ENCODE measurements at places on chromosomes 1 and 21.
A peak's percentile ranks its signal among the peaks of the same experiment; 100 is the strongest.

GRCh38 chr1:15691434-15692032, 7.4 kb downstream of the PLEKHM2 start:
- no peak for DNase-seq

DNA sequence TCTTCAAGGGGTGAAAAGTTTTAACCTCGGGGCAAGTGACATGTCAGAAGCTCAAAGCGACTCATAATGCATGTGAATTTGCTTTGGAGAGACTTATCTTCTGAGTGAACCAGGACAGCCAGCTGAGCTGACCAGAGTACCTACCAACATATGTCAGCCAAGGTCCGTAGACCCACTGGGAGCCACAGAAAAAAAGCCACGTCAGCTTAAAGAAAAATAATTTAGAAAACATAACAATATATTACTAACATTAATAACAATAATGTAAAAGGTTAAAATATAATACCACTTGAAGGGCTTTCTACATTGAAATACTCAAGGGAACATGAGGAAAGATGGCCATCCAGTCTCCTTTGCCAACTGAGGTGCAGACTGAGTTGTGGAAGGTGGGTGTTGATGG, 6.9 kb downstream of the PEX19 start:
- DNase-seq = no peak

- DNase-seq = no peak
These were observed 10.7 kb downstream of the LEPR start for GRCh38 chr1:65431111-65431705.

- no peak for DNase-seq
These were observed 616.3 kb downstream of the PLA2G4A start for GRCh38 chr1:187445066-187445465.

GRCh38 chr1:204723131-204723787, 37.7 kb upstream of the LRRN2 start:
- DNase-seq = peak; percentile 76

DNA sequence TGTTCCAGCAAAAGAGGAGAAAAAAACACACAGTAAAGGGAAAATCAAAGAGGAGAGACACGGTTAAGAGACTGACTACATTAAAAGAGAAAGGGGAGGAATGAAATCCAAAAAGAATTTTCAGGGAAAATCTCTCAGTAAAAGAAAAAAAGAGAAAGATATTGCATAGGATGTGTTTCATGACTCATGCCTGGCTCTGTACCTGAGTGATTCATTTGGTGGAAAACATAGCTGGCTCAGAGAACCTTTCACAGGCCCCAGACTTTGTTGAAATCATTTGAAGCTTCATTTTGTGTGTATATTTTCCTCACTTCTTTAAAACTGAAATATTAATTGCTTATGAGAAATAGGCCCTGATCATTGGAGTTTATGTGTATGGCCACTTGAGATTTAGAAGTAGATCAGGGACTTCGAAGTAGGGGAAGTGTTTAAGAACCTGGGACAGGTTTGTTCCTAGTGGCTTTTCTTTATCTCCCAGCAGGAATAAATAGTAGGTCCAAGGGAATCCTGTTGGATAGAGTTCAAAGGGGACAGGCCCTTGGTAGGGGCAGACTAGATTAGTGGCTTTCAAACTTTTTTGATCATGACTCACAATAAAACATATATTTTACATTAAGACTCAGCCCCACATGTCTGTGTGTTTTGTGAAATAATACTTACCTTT, 239.1 kb upstream of the SGIP1 start:
- DNase-seq = peak; percentile 52

- no peak for DNase-seq
These were observed 12.4 kb upstream of the UHMK1 start for GRCh38 chr1:162485236-162485635.

DNA sequence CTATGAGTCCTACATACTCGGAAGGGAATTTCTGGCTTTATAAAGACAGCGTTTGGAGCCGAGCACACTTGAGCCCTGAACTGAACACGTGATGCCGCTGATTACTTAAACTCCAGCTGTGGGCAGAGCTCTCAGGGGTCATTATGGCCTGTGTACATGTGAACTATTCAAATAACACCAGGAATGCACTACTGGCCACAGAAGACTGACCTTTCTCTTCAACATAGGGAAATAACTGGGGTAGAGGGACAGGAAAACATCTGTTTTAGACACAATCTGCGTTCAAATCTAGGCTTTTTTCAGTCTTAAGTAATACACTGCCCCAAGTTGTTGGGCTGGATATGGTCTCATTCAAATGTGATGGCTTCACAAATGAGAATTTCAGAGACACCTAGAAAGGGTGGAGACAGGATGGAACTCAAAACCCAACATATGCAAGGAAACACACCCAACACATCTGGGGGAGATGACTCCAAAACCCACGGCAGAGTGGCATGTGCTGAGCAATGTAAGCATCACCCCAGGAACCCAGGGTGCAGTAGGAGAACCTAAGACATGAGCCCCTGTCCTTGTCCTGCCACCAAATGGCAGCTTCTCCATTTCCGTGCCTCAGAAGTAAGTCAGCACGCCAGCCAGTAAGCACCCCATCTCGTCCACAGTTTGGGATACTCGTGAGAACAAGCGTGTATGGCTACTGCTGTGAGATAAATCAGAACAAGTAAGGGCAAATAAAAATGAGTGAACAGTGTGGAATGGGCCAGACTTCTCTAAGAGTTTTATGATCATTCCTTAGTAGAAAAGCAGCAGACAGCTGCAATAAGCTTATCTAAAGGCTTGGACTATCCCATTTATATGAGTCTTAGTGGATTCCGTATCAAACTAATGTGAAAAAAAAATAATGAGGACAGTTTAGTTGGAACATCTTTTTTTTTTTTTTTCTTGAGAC, 24.9 kb downstream of the NID1 start:
- DNase-seq = no peak

GRCh38 chr1:46622344-46622743, 5.7 kb upstream of the MOB3C start:
- DNase-seq = no peak

DNA sequence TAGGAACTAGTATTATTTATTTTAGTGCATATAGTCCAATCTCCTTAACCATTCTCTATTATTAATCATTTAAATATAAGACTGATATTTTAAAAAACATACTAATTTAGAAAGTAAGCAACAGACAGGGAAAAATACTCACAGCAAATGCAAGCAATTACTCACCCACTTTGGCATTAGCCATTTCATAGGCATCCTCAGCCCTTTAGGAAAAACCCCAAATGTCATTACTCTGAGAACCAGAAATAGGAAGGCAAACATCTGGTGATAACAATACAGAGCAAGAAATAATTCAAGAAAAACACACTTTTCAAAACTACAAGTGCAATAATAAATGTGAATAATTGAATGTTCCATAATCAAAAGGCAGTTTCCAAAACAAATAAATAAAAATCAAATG, 545.1 kb downstream of the PLPP3 start:
- no peak for DNase-seq

DNA sequence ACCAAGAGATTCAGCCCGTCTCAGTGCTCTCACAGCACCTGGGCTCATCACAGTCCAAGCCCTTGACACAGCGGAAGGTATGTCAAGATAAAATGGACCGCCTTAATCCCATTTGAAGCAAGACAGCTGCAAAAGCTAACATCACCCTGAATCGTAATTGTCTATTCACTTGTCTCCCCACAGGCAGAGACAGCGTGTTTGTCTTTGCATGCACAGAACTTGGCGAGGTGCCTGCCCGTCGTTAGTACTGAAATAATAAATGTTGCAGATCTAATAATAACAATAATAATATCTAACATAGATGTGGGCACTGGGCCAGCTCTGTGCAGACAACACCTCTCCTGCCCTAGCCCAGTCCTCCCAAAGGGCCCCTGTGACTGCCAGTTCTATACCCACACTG, 271.7 kb downstream of the NPHP4 start:
- no peak for DNase-seq

DNA sequence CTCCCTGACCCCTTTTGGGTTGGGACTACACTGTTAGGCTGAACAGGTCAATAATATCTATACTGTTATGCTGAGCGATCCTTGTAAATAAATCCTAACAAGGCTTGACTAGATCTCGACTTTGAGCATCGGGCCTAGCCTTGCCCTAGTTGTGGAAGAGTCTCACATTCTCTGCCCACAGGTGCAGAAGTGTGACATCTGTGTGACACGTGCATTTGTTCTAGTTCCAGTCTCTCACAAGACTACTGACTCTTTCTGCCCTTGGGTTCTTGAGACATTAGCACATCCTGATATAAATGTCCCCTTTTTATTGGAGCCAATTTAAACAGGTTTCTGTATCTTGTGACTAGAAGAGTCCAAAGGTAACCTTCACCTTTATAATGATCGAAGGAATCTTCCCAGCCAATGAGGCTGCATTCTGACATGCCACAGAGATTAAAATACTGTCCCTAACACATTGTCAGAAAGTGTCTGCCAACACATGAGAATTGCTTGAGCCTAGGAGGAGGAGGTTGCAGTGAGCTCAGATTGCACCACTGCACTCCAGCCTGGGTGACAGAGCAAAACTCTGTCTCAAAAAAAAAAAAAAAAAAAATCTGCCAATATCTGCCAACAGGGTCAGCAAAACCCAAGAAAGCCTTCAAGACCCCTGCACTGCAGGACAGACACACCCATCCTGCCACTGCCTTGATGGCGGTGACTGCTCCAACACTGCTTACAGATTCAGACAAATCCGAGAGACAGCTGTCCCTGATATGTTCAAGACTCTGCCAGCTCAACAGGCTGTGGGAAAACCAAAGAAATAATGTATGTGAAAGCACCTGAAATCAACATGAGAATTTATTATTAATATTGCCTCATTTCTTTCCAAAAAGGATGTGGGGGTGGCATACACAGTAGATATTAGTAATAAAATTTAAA, 56.5 kb upstream of the PSEN2 start:
- no peak for DNase-seq

- no peak for DNase-seq
These were observed 35.4 kb downstream of the RSPH1 start for GRCh38 chr21:42460391-42461184.

DNA sequence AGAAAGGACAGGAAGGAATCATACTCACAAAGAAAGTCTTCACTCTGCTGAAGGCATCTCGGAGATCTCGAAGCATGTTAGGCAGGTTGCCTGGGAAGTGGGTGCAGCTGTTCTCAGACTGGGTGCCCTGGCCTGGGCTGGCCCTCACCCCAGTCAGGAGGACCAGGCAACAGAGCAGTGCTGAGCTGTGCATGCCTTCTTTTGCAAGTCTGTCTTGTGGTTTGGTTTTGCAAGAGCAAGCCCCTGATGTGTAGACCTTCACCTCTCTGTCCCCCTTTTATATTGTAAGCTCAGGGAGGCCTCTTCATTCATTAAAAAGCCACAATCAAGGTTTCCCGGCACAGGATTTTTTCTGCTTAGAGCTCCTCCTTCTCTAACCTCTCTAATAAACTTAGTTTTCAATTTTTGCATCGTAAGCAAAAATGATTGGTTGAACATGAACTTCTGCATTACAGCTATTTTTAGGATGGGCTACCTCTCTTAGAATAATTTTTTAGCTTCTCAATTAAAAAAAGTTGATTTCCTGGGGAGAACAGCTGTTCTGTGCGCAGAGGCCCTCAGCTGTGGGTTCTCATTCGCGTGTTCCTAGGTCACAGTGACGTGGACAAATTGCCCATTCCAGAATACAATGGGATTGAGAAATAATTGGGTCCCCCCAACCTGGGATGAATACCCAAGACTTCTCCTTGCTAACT, at the start of gene IL10:
TSS of gene IL10 (minus strand) at position 252 of the 695 bp plus-strand sequence. CDS start at position 193, 59 bp downstream.
- DNase-seq = no peak

DNA sequence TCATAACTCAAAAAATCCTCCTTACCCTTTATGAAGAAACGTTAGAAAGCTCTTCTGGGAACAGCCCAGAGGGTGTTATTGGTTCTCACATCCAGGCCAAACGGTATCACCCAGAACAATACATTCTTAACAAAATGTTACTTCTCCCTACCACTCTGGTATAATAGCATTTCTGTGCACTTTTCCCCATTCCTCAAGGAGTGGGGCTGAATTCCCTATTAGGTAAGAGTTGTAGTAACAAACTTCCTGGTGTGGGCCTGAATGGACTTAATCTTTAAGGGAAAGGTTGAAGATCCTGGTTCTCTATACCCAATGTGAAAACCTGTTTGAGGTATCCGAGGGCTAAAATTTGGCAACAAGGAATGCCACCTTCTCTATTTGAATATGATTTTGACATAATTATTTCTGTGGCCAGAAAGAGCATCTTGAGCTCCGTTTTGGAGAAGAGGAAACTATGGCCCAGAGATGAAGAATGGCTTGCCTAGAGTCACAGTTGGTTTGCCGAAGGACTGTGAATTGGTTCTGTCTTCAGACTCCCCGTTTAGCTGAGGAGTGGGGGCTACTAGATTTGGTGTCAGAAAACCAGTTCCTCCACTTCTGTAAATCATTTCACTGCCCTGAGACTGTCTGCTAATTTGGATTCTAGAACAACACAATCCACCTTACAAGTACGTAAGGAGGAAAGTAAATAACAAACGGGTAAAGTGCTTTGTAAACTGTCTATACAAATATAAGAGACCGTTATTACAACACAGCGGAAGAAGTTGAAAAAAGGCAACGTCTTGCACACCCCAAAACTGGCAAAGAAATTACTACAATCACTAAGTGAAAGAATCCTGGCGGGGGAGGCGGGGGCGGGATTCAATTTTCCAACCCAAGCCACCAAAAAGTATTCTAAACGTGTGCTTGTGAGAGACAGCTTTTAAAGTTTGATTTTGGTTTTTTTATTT, 2.3 kb downstream of the ANP32E start:
- DNase-seq = peak; percentile 10

GRCh38 chr1:114703242-114703641, 7.9 kb upstream of the AMPD1 start:
- no peak for DNase-seq

DNA sequence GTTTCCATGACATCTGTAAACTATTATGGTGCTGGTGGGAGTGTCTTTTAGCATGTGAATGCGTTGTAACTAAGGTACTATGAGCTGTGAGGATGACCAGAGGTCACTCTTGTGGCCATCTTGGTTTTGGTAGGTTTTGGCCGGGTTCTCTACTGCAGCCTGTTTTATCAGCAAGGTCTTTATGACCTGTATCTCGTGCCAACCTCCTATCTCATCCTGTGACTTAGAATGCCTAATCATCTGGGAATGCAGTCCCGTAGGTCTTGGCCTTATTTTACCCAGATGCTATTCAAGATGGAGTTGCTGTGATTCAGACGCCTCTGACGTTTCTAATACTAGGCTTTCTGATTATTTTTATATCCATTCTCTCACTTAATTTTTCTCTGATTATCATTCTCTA, 9.4 kb downstream of the NCAM2 start:
- no peak for DNase-seq

DNA sequence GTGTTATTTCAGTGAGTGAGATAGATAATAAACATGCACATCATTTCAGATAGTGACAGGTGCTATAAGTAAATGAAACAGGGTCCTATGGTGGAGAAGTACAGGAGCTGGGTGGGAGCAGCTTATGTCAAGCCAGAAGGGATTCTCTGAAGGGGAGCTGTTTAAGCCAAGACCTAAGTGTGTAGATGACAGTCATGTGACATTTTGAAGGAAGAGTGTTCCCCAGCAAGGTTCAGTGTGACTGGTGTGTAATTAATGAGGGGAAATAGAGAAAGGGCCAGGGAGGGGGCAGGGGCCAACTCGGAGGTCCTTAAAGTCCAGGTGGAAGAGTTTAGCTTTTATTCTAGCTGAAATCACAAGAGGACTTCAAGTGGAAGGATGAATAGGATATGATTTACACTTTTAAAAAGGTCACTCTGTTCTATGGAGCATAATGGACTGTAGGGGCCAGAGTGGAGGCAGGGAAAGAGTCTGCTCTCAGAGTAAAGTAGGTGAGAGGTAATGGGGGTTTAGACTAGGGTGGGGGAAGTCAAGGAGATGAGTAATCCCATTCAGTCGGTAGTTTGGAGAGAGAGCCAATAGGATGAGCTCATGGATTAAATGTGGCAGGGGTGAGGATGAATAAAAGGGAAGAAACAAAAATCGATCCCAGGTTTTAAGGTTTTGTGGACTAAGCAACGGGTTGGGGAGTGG, 243.1 kb downstream of the CACNA1E start:
- DNase-seq = no peak
